ENCODE measurements at places on chromosomes 12 and 14. TPM values are rescaled to one million over a fixed set of nuclear protein-coding genes. Genes with fewer than 3 reads are reported as not detected.

DNA sequence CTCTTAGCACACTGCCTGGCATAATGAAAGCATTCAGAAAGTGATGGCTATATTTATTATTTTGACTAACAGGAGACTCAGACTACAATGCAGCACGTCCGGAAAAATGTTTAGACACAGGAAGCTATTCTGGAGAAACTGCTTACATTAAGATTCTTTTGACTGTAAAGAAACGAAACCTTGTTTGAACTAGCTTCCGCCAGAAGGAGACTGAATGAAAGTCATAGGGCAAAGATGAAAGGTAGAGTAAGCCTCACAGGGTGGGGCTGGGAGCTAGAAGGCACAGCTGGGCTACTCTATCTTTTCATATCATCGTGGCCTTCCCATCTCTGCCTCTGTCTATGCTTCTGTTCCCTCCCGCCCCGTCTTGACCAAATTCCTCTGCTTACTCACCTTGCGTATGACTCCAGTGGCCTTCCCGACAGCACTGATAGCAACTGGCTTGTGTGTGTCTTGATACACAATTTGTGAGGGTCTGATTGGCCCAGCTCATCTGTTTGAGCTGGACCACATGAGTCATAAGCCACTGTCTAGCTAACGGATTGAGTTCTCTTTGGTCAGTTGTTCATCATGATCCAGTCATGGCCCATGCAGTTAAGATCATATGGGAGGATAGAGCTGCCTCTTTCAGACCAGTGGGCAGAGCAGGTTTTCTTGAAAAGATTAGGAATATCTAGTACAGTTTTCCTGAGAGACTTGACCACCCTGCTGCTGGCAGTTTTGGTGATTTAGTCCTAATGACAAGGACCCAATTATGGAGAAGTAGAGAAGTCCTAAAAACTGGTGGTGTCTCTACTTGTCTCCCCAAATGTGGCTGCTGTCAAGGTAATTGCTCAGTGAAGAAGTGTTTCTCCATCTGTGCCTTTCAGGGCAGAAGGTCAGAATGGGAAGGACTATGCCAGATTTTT is 151.5 kb upstream of the SLC38A2 start:
- DNase-seq: peak; percentile 92

- DNase-seq: no peak
These were observed 1.8 kb downstream of the HNRNPC start for GRCh38 chr14:21267431-21267845.

DPPA3 gene
- not detected for polyA plus RNA-seq

TTC6 gene
- not detected for polyA plus RNA-seq

DNA sequence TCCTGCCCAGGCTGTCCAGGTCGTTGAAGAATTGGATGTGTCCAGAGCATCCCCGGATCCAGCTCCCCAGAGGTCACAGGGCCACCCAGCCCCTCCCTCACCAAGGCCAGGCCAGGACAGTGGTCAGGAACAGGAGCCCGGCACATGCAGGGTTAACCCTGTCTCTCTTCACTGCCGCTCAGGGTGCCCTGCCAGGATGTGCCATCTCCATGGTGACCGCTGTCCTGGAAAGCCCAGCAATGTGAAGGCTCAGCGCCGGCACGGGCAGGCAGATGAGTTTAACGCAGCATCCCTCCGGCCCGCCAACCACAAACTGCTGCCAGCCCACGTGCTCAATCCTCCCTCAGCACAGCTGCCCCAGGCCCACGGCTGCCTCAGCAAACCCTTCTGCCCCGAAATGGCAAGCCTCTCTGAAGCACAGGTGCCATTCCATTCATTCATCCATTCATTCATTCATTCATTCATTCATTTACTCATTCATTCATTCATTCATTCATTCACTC is 4.4 kb downstream of the TMEM179 start:
- DNase-seq: no peak

GRCh38 chr12:12723149-12723680 is 6.0 kb downstream of the CDKN1B start:
- no peak for DNase-seq

DNA sequence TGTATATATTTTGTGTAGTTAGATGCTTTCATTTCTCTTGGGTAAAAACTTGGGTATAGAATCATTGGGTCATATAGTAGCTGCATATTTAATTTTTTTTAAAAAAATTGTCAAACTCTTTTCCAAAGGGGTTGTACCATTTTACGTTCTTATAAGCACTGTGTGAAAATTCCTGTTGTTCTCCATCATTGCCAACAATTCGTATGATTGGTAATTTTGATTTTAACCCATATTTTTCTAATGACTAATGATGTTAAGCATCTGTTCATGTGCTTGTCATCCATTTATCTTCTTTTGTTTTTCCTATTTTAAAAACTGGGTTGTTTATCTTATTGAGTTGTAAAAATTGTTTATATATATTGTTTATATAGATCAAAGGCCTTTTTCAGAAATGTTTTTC is 77.4 kb downstream of the OTOGL start:
- DNase-seq: no peak

GRCh38 chr14:95711476-95712176 is 2.3 kb downstream of the TCL1A start:
- no peak for DNase-seq
